ENCODE measurements at places on chromosomes 1 and 21.

DNA sequence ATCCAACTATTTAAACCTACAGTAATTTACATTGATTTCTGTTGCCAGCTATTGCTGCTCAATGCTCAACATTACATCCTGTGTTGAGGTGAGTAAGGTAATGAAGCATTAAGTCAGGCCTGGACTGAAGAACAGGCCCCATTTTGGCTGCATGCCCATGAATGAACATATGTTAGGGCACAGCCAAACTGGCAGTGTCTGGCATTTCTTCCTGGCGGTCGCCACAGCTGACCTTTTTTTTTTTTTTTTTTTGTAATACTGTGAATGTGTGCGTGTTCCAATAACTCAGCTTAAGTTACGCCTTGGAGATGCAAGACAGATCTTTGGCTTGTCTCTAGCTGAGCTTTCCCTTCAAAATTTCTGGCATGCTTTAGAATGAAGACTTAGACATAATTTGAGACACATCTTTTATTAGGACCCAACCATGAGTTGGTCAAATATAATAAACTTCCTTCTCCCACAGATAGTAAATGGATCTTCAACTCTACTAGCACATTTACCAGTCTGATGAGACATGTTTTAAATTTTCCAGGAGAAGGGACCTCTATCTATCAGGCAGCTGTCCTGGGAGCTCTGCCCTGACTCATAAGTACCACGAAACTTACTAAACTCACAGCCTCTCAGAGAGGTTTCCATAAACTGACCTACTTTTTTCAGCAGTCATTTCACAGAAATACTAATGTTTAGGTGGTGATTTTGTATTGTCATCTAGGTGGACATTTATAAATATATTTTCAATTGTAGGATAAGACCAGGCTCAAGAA is 341.1 kb upstream of the RUNX1 start:
- peak; percentile 87 for DNase-seq

DNA sequence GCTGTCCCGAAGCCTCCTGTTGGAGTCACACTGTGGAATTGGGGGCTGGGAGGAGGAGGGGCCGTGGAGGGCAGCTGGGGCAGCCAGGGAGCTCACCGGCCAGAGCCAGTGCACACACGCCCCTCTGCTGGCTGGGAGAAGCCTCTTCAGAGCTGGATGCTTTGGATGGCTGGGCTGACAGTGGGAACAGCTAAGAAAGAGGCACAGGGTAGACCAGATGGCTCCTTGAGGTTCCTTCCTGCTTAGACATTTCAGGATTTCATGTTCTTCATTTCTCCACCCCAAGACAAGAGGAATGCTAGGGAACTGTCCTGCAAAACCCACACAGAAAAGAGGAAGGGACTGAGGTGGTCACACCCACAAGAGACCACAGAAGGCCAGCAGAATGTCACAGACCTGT is 254.8 kb upstream of the VAMP3 start:
- no peak for DNase-seq

GRCh38 chr1:154186177-154186576 is 5.7 kb downstream of the TPM3 start:
- peak; percentile 33 for DNase-seq

GRCh38 chr21:45169001-45169400 is 94.6 kb downstream of the ADARB1 start:
- no peak for DNase-seq

- no peak for DNase-seq
Measured at GRCh38 chr1:10753299-10753698, 43.1 kb downstream of the CASZ1 start.

DNA sequence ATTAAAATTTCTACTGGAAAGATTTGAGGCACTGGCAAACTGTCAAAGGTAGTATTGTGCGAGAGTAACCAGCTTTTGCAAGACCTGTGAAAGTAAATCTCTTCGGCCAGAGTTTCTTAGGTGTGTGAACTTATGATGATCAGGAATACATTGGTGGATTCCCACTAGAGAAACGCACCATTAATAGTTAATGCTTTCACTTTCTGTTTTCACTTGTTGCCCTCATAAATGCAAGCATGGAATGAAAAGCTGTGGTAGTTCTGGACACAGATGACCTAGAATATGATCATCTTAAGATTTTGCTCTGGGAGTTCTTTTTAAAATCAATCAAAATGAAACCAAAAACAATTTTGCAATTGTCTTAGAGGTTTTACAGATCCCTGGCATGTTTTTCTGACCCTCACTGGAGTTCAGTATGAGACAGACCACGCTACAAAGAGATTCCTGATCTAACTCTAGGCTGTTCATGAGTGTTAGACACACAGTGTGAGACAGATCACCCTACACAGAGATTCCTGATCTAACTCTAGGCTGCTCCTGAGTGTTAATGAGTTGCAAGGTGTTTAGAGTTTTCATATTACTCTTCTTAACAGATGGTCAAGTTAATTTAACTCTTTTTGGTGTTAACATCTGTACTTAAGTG is 98.8 kb downstream of the SDCCAG8 start:
- DNase-seq, result no peak

DNA sequence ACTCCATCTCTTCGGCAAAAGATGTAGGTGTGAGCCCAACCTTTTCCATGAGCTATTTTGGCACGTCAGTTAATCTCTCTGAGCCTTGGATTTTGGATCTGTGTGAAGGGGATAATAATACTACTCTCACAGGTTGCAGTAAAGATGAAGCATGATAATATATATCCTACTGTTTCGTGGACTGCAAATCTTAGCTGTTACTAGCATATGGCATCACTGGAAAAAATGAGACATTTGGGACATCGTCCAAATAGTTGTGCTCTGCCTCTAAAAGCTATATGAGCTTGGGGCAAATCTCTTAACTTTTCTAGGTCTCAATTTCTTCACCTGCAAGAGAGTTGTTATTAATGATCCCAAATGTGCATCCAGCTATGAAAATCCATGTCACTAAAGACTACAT is 147.4 kb upstream of the ZRANB2 start:
- no peak for DNase-seq

DNA sequence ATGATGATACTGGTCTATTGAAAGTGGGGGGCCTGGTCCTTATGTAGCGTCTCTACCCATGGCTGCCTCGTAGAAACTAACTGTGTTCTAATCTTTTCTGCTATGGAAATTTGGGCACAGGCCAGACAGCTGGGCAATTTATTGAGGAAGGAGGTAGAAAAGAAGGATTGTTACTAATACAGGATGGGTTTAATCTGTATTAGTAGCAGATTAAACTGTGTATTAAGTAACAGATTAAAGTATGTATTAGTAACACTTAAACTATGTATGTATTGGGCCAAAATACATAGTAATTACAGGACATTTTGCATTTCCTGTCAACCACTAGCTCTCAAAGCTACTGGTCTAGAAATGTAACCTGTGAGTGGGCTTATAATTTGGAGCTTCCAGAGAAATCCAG is 142.0 kb downstream of the MAST2 start:
- no peak for DNase-seq

- DNase-seq, result no peak
Measured at GRCh38 chr1:87144981-87145380, 183.7 kb upstream of the LMO4 start.

- peak; percentile 3 for DNase-seq
Measured at GRCh38 chr1:38929476-38929875, 12.2 kb downstream of the RHBDL2 start.

DNA sequence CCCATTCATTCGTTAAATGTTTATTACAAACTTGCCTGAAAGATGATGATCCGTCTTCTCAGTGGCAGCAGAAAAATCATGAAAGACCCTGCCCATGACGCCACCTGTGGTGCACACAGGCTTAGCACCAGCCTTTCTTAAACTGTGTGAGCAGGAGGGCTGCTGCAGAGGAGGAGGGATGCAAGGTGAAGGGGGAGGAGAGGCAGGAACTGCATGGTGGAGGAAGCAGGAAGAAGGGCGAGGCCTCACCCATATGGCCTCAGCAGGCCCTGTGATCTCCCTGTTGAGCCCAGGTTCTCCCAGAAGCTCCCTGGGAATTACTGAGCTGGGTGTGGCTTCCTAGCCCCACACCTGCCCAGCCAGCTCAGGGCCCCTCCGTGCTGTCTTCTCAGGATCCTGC is 25.0 kb upstream of the RD3 start:
- no peak for DNase-seq

DNA sequence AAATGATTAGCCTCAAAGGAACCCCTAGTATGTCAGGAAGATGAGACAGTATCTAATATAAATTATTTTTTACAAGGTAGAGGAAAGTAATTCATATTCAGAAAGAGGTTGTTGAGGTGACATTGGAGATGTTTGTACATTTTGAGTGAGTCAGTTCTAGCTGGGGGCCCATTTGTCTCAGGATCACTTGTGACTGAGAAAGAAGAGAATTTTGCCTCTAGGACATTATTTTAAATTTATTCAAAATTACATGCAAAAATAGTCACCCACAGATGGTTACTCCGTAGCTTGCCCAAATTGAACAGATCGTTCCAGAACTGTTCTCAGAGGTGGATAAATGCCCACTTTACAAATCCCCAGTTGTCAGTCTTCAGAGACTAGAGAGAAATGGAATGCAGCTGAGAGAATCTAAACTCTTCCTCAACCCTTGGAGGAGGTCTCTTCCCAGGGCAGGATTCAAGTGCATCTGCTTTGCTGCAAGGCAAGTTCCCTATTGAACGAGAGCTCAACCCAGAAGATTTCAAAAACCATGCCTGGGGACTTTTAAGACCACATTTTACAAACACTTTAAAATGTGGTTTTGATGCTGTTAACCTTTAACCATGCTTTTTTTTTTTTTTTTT is 987.8 kb upstream of the ADAMTS5 start:
- no peak for DNase-seq

- no peak for DNase-seq
Measured at GRCh38 chr1:66343569-66344325, 190.2 kb upstream of the SGIP1 start.

- DNase-seq, result no peak
Measured at GRCh38 chr1:103416681-103417286, 108.7 kb upstream of the RNPC3 start.

- DNase-seq, result no peak
Measured at GRCh38 chr1:6795661-6796060, 10.4 kb downstream of the CAMTA1 start.

- DNase-seq, result no peak
Measured at GRCh38 chr1:210200124-210200736, 32.4 kb upstream of the SERTAD4 start.

- no peak for DNase-seq
Measured at GRCh38 chr1:203512848-203513584, 19.1 kb downstream of the OPTC start.

- peak; percentile 66 for DNase-seq
Measured at GRCh38 chr1:159877695-159878444, 15.4 kb upstream of the VSIG8 start.

DNA sequence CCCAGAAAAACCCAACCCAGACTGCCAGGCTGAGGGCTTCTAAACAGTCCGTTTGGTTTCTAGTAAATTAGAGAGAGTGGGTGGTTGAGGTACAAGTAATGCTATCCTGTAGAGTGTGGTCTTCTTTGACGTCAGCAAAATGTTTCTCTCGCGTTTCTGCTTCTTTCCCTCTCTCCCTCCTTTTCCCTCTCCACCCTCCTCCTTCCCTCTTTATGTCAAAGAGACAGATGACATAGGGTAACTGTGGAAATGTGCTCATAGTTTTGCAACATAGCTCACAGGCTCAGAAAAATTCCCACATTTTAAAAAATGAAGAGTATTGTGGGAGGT is 158.3 kb downstream of the TOMM20 start:
- DNase-seq, result no peak

DNA sequence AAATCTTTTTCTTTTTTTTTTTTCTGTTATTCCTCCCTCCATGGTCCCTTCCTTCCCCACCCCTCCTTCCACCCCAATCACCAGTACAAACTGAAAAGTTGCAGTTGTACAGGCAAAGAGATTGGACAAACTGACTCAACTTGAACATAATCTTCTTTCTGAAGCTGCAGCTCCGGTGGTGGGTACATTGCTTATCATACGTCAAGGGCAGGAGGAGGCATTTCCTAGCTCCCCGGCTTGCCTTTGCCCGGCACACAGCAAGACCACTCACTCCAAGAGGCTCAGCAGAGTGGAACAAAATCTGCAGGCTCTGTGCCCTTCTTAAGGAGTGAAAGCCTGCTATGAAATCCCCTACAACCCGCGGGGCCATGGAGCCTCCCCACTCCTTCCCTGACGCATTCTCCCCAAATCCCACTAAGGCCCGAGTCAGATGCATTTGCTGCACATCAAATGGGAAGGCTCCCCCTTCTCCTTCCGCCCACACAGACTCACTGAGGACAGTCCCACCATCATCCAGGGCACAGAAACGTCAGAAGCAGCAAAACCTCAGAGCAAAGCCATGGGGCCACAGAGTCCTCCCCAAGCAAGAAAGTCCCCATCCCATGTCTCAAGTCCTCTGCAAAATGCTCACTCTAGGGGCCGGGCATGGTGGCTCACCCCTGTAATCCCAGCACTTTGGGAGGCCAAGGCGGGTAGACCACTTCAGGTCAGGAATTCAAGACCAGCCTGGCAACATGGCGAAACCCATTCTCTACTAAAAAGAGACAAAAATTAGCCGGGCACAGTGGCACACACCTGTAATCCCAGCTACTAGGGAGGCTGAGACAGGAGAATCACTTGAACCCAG is 45.9 kb downstream of the SYF2 start:
- DNase-seq, result no peak

DNA sequence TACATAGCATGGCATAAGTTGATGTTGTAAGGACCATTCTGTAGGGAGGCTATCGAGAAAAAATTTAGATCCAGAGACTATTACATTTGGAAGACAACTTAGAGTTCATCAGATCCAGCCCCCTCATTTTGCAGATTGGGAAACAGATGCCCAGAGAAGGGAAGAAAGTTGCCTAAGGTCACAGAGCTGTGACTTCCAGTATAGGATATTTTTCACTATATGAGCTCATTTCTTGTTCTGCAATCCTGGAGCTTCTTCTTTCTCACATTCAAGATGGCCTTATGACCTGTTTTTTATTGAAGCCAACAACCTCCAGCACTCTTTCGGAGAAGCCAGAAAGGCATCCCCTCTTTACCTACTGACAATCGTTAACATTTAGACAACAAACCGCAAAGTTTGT is 421.8 kb upstream of the PLXNA2 start:
- DNase-seq, result no peak

GRCh38 chr1:28056129-28056925 is 32.1 kb downstream of the EYA3 start:
- no peak for DNase-seq

- no peak for DNase-seq
Measured at GRCh38 chr1:42847111-42847595, 740 bp downstream of the ZNF691 start.

GRCh38 chr1:81287411-81288080 is 513.2 kb upstream of the ADGRL2 start:
- DNase-seq, result no peak

GRCh38 chr1:45356186-45356585 is 15.9 kb upstream of the MUTYH start:
- DNase-seq, result no peak

- DNase-seq, result no peak
Measured at GRCh38 chr21:35478161-35479064, 429.3 kb upstream of the RUNX1 start.

GRCh38 chr1:32028746-32029145 is 15.1 kb downstream of the KHDRBS1 start:
- DNase-seq, result no peak

DNA sequence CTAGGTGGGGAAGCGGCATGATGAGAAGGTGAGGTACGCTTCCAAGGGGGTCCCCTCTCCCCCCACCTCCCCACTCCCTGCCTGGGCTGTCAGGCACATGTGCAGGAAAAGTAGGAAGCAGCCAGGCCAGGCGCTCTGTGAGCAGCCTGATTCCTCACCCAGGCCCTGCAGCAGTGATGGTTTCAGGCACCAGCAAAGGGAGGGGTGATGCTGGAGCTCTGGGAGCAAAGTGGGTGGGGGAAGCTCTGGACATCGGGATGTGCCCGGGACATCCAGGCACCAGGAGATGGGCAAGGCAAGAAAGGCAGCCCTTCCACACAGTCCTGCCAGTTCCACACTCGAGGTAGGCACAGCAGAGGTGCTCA is 106.1 kb downstream of the CRYAA start:
- no peak for DNase-seq

Measured in NCI-H1105 (cell line).